ENCODE measurements at places on chromosomes 6 and 20. TPM values are rescaled to one million over a fixed set of nuclear protein-coding genes. Genes with fewer than 3 reads are reported as not detected.

DNA sequence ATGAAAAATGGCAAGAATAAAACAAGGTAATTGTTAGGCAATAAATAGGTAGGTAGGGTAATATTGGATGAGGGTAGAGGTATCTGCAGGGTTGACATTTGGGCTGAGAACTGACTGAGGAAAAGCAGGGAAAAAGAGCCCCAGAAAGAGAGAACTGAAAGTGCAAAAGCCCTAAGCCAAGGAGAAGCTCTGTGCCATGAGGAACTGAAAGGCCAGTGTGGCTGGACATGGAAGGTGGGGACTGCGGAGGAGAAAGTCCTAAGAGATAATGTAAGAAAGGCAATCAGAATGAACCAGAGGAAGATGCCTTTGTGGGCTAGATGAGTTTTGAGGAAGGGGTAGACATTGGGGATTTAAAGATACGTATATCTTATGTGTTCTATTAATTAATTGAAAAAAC lies 9.9 kb upstream of the HIVEP2 start:
- DNase-seq = peak; percentile 51

DNA sequence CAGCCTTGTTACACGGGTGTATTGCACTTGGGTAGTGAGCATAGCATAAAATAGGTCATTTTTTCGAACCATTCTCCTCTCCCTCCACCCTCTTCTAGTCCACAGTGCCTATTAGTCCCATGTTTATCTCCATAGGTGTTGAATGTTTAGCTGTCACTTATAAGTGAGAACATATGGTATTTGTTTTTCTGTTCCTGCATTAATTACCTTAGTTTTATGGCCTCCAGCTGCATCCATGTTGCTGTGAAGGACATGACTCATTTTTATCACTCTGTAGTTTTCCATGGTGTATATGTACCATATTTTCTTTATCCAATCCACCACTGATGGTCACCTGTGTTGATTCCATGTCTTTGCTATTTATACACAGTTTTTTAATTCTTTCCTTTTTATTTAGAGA lies 889.5 kb downstream of the EYS start:
- no peak for DNase-seq

- DNase-seq = no peak
Measured at GRCh38 chr20:62306414-62307187, 3.8 kb downstream of the ADRM1 start.

GRCh38 chr6:99297415-99297814 lies 52.1 kb downstream of the FAXC start:
- no peak for DNase-seq

DNA sequence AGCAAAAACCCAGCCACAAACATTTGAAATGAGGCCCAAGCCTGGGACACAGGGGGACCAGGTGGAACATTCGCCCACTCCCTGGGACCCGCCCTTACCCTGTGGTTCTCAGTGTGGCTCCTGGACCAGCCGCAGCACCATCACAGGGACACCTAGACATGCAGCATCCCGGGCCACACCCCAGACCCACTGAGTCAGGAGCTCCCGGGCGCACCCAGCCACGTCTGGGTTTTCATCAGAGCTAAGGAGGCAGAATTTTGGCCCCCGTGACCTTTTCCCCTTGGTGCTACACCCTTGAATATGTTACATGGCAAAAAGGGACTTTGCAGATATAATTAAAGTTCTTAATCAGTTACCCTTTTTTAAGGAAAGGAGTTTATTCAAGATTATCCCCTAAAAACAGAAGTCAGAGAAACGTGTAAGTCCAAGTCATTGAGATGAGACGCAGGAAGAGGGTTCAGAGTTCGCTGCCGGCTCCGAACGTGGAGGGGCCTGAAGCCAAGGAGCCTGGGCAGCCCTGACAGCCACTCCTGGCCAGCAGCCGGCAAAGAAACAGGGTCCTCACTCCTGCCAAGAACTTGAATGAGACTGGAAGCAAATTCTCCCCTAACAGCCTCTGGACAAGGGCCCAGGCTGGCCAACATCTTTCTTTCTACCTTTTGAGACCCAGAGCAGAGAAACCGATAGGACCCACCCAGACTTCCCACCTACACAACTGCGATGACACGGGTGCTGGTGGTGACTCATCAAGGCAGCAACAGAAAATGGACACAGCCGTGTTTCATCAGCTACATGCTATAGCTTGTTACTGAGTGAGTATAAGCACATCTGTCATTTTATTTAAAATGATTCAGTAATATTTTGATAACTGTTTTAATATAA lies 25.3 kb downstream of the BFSP1 start:
- no peak for DNase-seq

GRCh38 chr20:15889514-15890256 lies 683.6 kb downstream of the KIF16B start:
- DNase-seq = peak; percentile 66

DNA sequence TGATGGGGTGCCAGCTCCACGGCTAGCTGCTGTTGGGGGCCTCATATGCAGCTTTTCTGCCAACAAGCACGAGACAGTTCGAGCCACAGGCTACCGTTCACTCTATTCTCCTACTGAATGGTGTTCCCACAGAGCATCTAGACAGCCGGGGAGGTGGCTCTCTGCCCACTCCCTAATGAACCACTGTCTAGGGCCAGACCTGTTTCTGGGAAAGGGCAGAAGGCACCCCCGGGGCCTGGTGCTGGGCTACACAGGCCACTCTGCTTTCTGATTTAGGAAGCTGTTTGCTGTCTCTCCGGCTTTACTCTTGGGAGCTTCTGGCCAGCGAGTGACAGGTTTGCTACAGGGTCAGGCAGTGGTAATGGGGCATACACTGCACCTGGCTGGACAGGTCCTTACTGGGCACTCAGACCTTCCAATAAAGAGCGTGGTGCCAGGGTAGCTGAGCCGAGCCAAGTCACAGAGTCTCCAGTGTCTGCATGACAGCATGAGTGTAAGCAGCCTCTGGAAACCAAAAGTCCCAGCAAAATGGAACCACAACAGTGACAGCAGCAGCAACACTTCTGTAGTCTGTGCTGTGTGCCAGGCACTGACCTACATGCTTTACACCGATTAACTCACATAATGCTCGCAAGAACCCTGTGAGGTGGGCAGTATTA lies 8.4 kb downstream of the CCDC167 start:
- no peak for DNase-seq

DNA sequence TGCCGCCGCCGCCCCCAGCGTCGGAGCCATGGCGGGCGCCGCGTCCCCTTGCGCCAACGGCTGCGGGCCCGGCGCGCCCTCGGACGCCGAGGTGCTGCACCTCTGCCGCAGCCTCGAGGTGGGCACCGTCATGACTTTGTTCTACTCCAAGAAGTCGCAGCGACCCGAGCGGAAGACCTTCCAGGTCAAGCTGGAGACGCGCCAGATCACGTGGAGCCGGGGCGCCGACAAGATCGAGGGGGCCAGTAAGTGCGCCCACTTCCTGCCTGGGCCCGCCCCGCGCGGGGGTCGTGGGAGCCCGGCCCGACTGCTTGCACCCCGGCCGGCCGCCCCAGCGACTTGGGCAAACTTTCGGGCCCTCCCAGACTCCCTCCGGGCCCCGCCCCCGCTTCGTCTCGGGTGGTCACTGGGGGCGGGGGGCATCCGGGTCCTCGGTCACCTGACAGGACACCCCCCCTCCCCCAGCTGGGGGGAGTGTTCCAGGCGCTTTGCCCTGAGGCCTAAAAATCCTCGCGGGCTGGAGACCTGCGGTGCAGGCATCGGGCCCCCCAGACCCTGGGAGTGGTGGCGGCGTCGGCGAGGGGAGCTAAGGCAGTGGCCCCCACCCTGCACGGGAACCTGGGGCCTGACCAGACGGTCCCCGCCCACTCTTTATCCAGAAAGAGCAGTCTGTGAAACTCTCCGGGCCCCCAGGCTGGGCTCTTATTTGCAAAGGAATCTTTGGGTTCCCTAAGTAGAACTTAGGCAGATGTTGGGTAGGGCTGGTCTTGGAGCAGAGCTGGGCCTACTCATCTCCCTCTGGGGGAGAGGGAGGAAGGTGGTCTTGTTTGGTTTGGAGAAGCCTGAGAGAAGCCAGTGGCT lies 501 bp downstream of the PLCG1 start:
- peak; percentile 94 for DNase-seq

GRCh38 chr20:2804041-2804828 lies 3.8 kb upstream of the CPXM1 start:
- no peak for DNase-seq

GRCh38 chr20:36334281-36335205 lies 28.4 kb downstream of the DLGAP4 start:
- DNase-seq = no peak

GRCh38 chr6:141244366-141244765 lies 888.4 kb upstream of the GJE1 start:
- DNase-seq = no peak

DNA sequence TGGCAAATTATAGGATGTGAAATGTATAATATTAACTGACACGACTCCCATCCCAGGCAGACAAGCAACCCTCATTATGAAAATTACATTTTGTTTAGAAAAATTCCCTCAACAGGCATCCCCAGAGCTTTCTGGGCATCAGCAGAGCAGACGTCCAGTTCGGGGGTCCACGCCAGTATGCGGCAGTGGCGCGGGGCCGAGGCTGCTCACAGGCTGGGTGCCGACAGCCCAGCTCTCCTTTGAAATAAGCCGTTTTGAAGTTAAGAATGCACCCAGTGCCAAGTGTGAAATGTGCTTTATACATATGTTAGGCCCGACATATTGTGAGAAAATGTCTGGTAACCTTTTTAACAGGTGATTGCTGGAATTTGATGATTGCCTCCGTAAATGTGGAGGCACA lies 50.4 kb downstream of the RPP40 start:
- DNase-seq = no peak

DNA sequence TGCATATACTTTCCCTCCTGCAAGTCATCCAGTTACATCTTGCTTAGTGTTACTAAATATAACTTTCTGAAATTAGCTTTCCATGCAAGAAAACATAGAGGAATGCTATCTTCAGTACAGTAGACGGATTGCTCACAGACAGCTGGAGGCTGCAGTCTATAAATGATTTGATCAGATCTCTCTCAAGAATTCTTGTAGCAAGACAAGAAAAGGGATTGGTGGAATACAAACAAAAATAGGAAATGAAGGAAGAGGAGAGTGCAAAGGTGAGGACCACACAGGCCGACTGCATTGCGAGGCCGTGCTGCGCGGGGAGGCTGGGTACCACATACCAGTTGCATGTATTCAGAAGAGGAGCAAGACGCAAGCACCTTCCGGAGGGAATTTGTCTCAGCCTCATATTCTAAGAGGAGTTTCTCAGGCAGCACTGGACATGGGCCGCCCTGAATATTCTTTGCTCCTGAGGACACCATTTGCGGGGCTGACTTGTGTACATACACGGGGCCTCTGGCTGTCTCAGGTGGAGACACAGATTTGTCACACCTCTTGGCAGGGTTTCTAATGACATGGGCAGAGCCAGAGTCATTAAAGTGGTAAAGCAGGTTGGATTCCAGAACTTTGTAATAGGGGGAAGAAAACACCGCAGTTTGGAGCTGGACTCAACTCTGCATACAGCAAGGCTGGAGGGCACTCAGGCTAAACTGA lies 22.7 kb upstream of the KIF25 start:
- peak; percentile 78 for DNase-seq

GRCh38 chr6:109117346-109118035 lies 22.2 kb downstream of the CEP57L1 start:
- DNase-seq = peak; percentile 61

DNA sequence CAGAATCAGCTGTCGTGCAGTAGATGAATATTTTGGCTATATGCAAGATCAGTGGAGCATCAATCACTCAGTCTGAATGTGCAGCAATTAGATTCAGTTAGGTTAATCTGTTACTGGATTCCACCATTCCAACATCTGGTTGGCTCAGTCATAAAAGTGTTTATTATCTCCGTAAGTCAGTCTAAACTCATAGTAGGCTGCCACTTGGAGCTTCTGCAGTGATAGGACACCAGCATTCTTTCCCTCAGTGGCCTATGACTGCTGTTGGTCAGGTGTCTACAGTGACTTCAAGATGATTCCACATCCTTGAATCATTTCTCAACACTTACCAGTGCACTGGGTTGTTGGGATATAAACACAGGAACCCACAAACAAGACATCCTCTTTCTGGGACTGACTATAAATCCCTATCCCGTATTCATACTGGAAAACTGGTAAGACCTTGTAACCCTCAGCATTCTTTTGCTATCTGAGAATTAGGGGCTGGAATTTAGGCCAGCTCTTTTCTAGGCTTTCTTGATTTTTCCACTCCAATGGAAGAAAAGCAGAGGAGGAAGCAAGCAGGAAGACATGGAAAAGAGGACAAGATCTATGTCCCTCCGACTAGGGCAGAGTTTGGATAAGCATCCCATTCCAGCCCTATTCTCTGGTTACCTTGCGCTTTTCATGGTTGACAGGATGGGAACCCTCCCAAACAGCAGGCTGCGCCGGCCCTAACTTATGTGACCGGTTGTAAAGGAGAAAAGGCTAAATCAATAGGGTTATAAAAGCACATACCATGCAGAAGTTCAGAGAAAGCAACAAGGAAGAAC lies 919.6 kb downstream of the KIF16B start:
- no peak for DNase-seq

DNA sequence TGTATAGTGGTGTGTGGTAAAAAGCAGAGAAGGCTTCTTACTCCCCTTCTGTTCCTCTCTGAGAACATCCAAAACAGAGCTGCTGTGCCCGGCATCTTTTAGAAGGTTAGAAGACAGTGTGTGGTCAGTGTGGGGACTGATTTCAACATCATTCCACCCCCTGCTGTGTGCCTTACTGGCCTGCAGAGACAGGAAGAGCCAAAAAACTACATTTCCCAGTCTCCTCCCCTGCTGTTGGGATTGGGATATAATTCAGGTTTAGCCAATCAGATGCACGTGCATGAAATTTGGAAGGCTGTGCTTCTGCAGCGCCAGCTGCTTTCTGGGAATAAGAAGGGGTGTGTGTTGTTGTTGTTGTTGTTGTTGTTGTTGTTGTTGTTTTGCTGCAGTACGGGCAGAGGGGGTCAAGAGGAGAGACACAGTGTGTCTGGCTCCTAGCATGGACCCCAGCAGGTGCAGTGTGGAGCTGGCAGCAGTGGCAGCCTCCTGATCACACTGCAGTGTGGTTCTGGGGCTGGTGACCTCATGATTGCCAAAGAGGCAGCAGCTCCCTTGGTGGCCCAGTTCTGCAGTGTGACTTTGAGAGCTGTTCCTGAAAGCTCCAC lies 74.7 kb downstream of the MRPL14 start:
- peak; percentile 78 for DNase-seq

DNA sequence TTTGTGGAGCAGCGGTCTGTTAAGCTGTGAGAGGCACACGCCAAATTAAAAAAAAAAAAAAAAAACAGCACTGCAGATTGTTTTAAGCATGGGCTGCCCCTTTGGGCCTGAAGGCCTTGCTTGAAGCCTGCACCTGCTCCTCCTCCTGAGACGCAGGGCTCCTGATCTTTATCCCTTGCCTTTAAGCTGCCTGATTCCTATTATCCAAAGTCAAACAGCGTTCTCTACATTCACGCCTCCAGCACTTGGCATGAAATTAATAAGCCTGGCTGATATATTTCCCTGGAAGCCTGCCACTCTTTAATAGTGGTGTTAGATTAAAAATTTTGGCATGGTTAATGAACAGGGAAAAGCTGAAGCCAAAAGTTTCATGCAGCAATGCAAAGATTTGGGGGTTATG lies 163.9 kb downstream of the FAXC start:
- DNase-seq = no peak

The SALL4 gene
- polyA plus RNA-seq = 0.22 TPM

The POU5F1 gene
- polyA plus RNA-seq = 0.53 TPM

The PDRG1 gene
- polyA plus RNA-seq = 17.5 TPM

The SLC16A10 gene
- 1.9 TPM for polyA plus RNA-seq

The PLAGL1 gene
- 250 TPM for polyA plus RNA-seq

The SIRPD gene
- not detected for polyA plus RNA-seq

The DUSP15 gene
- 5.1 TPM for polyA plus RNA-seq

The SLC22A2 gene
- polyA plus RNA-seq = 0.07 TPM

The TPMT gene
- polyA plus RNA-seq = 5.3 TPM

The BHLHE23 gene
- polyA plus RNA-seq = not detected

The LTB gene
- polyA plus RNA-seq = 1.4 TPM

The BPIFB3 gene
- not detected for polyA plus RNA-seq

The SLC24A3 gene
- 15.6 TPM for polyA plus RNA-seq

The TNF gene
- 0.12 TPM for polyA plus RNA-seq

The TMEM200A gene
- polyA plus RNA-seq = 14.8 TPM

The SYTL3 gene
- 8.0 TPM for polyA plus RNA-seq

Data from muscle of leg (tissue), 16 donors.